Brain pericyte (primary cell): ENCODE measurements at places on chromosomes 6 and 20.

- DNase-seq: no peak
Observed at GRCh38 chr6:22696481-22696880, 127.1 kb downstream of the HDGFL1 start.

DNA sequence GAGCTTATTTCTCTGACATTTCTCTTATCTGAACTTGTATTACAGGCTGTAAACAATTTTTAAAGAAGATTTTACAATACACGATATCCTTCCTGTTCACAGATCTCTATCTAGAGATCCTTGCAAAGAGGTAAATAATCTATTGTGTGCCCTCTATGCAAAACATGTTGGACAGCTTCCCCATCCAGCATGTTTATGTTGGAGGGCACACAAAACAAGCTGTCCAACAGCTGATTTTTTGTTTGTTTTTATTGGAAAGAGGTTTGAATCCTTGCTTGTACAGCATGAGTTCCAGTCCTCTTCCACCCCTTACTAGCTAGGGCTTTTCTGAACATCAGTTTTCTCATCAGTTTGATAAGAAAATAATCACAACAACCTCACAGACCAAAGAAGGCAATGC lies 62.3 kb upstream of the SYNDIG1 start:
- no peak for DNase-seq

- no peak for DNase-seq
Observed at GRCh38 chr6:15176816-15177370, 69.0 kb upstream of the JARID2 start.

DNA sequence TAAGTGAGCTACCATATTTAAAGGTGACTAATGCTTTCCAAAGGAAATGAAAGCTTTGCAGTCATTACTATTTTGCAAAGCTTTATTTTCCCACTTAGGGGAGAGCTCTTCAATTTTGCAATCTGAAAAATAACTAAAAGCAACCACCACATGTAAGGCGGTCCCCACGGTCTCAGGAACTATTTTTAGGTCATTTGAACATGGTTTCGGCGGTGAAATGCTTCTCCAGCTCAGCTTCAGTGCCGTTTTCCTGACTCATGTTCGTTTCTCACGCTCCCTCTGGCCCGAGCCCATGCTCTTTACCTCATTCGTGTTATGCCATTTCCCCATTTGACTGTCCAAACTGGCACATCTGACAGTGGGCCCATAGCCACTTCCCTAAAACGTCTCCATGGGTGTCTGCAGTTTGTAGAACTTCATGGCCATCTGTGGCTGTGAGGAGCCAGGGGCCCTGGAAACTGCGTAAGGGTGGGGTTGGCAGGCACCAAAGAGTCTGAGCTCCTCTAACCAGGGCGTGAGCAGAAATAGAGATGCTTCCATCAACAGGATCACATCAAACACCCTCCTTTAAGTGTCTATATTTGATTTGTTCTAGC lies 46.5 kb downstream of the ADTRP start:
- peak; percentile 79 for DNase-seq

DNA sequence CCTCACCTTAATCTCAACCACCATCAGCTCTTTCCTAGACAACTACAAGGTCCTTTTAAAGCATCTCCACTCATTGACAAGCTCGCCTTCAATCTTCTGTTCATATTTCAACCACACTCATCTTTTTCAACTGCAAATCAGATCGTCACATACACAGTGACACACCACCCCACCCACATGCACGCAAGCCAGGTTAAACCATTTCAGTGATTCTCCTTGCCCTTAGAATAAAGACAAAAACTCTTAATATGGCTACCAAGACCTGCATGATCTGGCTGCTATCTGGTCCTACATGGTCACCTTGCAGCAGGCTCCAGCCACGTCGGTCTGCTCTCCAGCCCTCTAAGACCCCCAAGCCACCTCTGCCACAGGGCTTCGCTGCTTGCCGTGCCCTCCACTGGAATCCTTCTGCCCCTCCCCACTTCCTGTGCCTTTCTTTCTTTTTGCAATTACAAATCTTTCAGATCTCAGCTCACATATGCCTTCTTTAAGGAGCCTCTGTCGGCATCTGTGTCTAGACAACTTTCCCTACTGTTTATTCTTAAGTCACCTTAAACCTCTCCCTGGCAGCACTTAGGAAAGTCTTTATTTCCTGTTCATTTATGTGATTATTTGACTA lies 507.3 kb upstream of the ARID1B start:
- no peak for DNase-seq

- DNase-seq: no peak
Observed at GRCh38 chr6:83976871-83977270, 56.7 kb upstream of the MRAP2 start.

DNA sequence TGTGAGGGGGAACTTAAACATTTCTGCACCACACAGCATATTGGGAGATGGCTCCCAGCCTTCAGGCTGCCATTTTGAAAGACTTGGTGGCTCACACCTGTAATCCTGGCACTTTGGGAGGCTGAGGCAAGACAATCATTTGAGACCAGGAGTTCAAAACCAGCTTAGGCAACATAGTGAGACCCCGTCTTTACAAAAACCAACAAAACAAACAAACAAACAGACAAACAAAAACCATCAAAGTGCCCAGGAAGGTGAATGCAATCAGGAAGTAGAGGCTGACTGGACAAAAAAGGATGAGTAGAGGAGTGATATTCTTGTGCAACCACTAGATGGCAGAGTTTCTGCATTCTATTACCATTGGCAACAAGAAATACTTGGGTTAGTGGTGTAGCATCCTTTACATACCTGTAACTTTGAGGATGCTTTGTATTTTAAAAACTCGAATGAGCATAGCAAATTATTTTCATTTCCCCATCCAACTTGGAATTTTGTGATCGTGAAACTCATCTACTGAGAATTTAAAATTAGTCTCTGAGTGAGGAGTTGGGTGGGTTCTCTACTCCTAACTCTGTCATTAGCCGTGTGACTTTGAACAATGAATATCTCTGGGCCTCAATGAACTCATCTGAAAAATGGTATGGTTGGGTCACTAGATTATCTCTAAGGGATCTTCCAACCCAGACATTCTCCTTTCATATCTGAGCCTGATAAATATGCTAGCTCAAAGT lies 84.4 kb downstream of the CRYBG1 start:
- DNase-seq: no peak

- DNase-seq: no peak
Observed at GRCh38 chr6:136566007-136566487, 15.8 kb upstream of the MAP7 start.

GRCh38 chr6:130517444-130517931 lies 151.7 kb downstream of the TMEM200A start:
- no peak for DNase-seq

GRCh38 chr6:44548319-44548718 lies 160.8 kb downstream of the CDC5L start:
- no peak for DNase-seq

GRCh38 chr6:36414481-36414880 lies 27.0 kb upstream of the ETV7 start:
- DNase-seq: no peak

- no peak for DNase-seq
Observed at GRCh38 chr20:57711826-57712225, 2.0 kb upstream of the PMEPA1 start.

DNA sequence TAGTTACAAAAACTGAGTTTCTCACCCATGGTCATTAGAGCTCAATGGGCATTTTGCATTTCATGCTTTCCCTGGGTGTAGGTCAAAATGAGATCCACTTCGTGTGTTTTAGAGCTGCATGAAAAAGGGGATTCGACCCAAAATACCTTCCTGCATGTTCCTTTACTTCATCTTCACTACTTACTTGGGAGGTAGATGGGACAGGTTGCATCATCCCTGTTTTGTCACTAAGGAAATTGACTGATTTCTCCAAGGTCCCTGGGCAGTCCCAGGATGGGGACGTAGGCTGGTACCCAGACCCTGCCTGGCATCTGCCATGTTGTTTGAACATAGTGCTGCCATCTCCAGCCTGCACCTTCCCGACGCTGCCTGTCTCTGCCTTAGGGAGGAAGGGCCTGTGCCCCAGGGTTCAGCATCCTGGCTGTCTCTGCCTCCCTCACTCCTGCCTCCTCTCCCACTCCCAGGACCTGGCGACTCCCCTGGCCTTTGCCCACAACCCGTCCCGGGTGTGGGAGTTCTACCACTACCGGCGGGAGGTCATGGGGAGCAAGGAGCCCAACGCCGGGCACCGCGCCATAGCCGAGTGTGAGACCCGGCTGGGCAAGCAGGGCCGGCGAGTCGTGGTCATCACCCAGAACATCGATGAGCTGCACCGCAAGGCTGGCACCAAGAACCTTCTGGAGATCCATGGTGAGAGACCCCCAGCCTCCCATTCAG lies 17.0 kb downstream of the SIRT5 start:
- no peak for DNase-seq

DNA sequence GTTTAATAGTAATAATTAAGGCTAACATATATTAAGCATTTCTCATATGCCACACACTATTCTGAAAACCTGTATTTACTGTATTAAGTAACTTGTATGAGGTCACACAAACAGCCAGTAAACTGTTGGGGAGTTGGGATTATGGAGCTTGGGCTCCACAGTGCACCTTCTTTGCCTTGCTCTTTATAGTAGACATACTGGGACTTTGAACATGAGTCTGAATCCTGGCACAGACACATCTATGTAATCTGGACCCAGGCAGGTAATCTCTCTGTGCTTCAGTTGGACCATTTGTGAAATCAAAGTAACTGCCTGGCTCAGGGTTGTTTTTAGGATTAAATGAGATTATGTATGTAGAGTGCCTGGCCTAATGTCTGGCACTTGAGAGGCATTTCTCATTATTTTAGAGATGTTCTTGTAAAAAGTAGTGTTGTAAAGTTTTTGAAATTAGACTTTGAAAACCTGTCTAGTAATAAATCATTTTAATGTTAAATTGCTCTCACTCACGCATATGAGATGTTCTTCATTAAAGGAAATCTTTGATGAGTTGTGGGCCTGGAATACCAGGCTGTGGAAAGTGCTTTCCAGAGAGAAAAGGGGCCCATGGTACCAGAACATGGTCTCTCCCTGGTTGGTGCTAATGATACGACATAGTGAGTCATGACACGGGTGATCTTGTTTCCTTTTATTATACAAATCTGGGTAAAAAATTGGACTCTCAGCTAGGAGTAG lies 34.3 kb downstream of the LRRC1 start:
- no peak for DNase-seq

DNA sequence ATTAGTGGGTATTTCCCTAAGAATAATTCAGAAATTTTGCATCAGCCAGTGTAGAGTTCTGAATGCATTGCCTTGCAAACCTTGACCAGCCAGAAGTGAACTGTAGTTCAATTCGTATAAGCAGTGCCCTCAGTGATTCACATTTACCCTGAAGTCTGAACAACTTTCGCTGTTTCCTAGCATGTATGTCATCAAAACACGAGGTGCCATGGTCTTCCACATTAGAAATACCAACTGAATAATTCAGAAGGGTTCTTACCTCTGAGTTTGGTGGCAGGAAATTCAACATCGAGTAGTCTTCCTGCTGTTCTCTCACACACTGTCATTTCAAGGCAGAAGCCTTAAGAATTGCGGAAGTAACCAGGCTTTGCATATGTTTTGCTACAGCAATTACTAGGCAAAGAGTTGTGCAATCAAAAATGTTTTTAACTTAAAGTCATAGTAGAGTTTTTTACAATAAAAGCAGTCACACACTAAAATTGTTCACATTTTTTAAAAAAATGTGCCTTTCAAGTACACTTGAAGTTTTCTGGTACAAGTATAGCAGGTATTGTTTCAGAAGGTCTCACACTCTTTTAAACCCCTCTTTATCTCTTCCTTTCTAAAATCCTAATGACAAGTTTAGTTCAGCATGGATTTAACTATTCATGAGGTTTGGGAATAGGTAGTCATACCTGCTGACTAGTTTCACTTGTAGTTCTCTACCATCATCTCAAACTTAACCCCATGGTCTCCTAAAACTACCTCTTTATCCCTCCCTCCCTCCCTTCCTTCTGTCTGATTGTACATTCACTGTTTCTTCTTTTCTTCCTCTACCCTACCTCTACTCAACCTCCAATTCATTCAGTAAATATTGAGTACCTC lies 118.3 kb downstream of the STXBP5 start:
- DNase-seq: no peak

DNA sequence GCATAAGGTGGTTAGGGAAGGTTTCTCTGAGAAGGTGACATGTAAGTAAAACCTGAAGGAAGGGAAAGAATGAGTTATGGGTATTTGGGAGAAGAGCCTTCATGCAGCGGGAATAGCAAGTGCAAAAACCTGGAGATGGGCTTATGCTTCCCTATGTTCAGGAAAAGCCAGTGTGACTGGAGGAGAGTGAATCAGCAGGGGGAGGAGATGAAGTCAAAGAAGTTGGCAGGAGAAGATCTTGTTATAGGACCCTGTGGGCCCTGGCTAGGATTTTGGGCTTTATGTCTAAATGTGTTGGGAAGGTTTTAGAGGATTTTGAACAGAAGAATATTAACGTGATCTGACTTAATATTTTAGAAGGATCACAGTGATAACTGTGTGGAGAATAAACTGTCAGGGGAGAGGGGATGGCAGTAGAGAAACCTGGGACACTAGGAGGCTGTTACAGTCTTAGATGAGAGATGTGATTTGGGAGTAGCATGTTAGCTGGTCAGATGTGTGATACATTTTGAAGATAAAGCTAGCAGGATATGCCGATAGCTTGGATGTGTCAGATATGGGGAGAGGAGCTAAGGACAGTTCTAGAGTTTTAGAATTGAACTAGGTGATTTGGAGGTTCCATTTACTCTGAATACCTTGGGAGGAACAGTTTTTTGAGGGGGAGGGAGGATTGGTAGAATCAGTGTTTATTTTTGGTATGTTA lies 41.0 kb downstream of the PHF3 start:
- no peak for DNase-seq

DNA sequence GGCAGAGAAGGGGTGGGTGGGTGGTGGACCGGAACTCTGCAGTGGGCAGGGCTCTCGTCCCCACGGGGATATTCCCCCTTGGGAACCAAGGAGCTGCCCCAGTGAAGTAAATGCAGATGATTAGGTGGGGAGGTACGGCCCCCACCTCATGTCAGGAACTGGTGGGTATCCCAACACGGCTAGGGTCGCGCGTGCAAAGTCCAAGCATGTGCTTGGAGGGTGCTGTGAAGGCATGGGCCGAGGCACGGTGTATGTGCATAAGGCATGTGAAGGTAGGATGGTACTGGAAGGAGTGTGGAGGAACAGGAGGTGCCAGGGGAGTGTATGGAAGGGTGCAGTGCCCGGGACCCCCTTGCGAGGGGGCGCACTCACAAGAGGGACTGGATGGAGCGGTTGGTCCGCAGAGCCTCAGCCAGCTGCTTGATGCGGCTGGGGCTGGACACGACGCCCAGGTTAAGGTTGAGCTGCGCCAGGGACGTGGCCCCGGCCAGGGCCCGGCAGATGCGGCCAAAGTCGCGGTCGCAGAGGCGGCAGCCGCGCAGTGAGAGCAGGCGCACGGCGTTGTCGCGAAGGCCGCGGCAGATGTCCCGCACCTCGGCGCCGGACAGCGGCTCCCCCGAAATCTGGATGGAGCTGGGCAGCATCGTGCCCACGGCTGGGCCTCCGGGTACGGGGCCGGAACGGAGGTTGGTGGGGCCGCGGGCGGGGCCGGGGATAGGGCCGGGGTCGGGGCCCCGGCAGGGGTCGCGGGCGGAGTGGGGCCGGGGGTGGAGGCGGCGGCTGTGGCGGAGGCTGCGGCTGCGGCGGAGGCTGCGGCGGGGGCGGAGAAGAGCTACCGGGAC lies 783 bp downstream of the LRRC73 start:
- DNase-seq: no peak

- no peak for DNase-seq
Observed at GRCh38 chr6:46655803-46656202, 3.0 kb downstream of the SLC25A27 start.
